Calu3 (cell line): ENCODE measurements at places on chromosomes 16 and 17. TPM values are rescaled to one million over a fixed set of nuclear protein-coding genes. Genes with fewer than 3 reads are reported as not detected.

The HSD3B7 gene
- total RNA-seq: 25.3 and 29.2 TPM in 2 replicates

DNA sequence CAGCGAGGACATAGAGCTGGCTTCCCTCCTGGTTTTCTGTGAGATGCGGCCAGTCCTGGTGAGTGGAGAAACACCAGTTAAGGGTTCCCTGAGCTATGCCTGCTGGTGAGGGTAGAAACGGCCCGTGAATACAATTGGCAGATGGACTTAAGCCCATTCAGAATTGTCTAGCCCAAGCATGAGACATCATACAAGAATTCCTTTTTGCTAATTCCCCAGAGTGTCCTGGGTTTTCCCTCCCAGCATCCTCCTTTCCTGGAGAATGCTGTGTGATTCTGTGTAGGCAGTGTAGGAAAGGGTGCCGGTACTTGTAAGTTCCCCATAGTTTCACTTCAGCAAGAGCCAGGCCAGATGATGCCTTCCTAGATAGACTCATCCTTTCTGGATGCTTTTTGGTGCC is 65.1 kb downstream of the SDR42E1 start:
- no peak overlapping the region for H3K27ac ChIP-seq

GRCh38 chr16:74448990-74449389 is 27.7 kb upstream of the CLEC18B start:
- H3K4me3 ChIP-seq: no peak overlapping the region
- no peaks in the 10 kb centered on the region for H3K27me3 ChIP-seq
- peaks cover 31% of the 10 kb centered on the region for H3K36me3 ChIP-seq
- H3K4me1 ChIP-seq: peaks cover 18% of the 10 kb centered on the region

DNA sequence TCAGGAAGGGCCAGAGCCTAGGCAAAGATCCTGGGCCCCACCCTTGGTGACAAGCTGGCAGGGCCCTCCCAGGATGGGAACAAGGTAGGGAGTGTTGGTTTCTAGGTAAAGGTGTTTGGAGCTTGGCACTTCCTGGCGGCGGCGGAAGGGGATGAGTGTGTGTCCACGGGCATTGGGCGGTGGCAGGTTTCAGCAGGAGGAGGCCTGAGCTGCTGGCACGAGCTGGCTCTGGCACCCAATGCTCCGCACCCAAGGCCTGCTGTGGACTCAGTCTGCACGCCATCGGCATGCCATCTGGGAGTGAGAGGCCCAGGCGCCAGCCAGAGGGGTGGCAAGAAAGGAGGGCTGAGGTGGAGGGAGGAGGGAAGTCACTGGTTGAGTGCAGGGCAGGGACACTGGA is 46.9 kb upstream of the TAC4 start:
- H3K36me3 ChIP-seq: no peaks in the 10 kb centered on the region
- H3K4me3 ChIP-seq: no peak overlapping the region
- no peak overlapping the region for H3K27ac ChIP-seq
- peaks cover 24% of the 10 kb centered on the region for H3K4me1 ChIP-seq
- peak; percentile 49 for DNase-seq

- peaks cover 11% of the 10 kb centered on the region for H3K27me3 ChIP-seq
- no peak for DNase-seq
- H3K36me3 ChIP-seq: no peaks in the 10 kb centered on the region
- no peak overlapping the region for H3K27ac ChIP-seq
These were observed 25.0 kb upstream of the SYT17 start for GRCh38 chr16:19142939-19143598.

GRCh38 chr17:11803231-11803969 is 193.9 kb downstream of the ZNF18 start:
- no peaks in the 10 kb centered on the region for H3K27me3 ChIP-seq
- no peaks in the 10 kb centered on the region for H3K36me3 ChIP-seq
- DNase-seq: no peak
- H3K4me3 ChIP-seq: no peak overlapping the region
- no peaks in the 10 kb centered on the region for H3K4me1 ChIP-seq

- H3K4me1 ChIP-seq: no peaks in the 10 kb centered on the region
- H3K27ac ChIP-seq: no peak overlapping the region
- no peaks in the 10 kb centered on the region for H3K36me3 ChIP-seq
- no peak overlapping the region for H3K4me3 ChIP-seq
- DNase-seq: no peak
These were observed 66.4 kb downstream of the DYNLRB2 start for GRCh38 chr16:80607204-80607603.

- no peaks in the 10 kb centered on the region for H3K4me1 ChIP-seq
- no peak overlapping the region for H3K4me3 ChIP-seq
- no peak overlapping the region for H3K27ac ChIP-seq
- peaks cover 18% of the 10 kb centered on the region for H3K27me3 ChIP-seq
These were observed 157.1 kb upstream of the WSCD1 start for GRCh38 chr17:5913032-5913531.

The CD19 gene
- not detected in 2 replicates for total RNA-seq

DNA sequence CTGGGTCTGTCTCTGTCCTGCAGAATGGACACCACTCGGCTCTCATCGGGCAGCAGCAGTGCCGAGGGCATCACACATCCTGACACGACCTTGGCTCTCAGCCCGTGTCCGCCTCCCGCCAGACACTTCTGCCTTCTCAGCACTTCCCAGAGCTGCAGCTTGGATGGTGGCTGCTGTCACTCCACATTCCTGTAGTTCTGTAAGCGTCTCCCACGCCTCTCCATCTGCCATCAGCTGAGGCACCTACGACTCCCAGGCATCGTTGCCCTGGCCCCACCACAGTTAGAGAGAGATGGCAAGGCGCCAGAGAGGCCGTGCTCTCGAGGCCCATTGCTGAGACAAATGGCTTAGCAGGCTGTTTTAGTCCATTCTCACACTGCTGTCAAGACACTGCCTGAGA is 195.9 kb upstream of the CHMP6 start:
- H3K4me1 ChIP-seq: peaks cover 35% of the 10 kb centered on the region
- peaks cover 11% of the 10 kb centered on the region for H3K36me3 ChIP-seq
- no peak for DNase-seq
- no peak overlapping the region for H3K4me3 ChIP-seq
- no peak overlapping the region for H3K27ac ChIP-seq

GRCh38 chr16:68384288-68385161 is 63.8 kb downstream of the SMPD3 start:
- DNase-seq: no peak
- H3K4me3 ChIP-seq: no peak overlapping the region
- peaks cover 15% of the 10 kb centered on the region for H3K27me3 ChIP-seq
- H3K36me3 ChIP-seq: no peaks in the 10 kb centered on the region
- no peak overlapping the region for H3K27ac ChIP-seq

DNA sequence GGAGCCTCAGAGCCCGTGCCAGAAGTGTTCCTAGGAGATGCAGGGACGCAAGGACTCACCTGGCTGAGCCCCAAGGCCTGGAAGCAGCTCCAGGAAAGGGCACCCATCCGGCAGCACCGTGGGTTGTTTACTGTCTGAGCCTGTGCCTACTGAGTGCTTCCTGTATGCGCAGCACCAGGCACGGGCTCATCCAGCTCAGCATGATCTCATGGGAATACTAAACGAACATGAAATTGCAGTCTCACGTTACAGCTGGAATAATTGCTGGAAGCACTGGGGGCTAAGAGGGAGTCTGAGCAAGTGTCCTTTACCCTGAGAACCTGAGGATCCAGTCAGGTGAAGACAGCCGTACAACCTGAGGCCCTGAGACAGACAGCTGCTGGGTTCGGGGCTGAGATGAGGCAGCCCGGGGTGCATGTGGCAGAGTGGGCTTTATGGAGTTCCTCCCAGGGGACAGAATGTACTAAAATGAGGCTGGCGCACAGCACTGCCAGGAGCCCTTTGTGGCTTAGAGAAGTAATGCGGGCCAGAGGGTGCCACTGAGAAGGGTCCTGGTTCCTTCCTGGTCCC is 5.4 kb downstream of the CTRL start:
- no peak overlapping the region for H3K27ac ChIP-seq
- no peaks in the 10 kb centered on the region for H3K27me3 ChIP-seq
- no peak for DNase-seq

DNA sequence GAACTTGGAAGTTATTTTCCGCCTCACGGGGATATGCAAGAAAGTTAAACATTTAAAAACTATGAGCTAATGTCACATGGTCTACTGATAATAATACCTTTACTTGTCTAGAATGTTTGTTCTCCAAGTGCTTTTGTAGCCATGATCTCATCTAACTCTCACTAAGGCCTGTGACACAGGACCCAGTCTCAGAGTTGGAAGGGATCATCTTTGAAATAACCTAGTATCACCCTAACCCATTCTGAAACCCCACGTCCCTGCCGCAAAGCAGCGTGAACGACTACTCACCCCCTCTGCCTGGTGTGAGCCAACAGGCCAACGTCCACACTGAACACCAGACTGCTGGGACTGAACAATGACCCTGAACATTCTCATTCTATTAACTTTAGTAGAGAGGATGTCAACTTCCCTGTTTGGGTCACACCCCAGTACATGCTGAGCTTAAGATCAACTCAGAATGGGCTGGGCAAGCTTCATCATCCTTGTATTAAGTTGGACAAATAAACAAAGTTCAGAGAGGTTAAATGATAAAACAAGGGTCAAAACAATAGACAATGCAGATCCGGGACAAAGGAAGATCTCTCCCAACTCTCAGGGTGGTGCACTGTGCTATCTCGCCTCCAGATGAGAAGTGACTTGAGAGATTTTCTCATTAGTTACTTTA is 54.8 kb upstream of the BCAR1 start:
- no peaks in the 10 kb centered on the region for H3K27me3 ChIP-seq
- DNase-seq: peak; percentile 50
- H3K4me3 ChIP-seq: peak overlapping the region; percentile 63
- peaks cover 51% of the 10 kb centered on the region for H3K36me3 ChIP-seq

- no peak overlapping the region for H3K27ac ChIP-seq
- H3K27me3 ChIP-seq: peaks cover 18% of the 10 kb centered on the region
- no peaks in the 10 kb centered on the region for H3K36me3 ChIP-seq
- no peak overlapping the region for H3K4me3 ChIP-seq
- DNase-seq: no peak
These were observed 73.9 kb upstream of the DHX40 start for GRCh38 chr17:59491353-59492090.

DNA sequence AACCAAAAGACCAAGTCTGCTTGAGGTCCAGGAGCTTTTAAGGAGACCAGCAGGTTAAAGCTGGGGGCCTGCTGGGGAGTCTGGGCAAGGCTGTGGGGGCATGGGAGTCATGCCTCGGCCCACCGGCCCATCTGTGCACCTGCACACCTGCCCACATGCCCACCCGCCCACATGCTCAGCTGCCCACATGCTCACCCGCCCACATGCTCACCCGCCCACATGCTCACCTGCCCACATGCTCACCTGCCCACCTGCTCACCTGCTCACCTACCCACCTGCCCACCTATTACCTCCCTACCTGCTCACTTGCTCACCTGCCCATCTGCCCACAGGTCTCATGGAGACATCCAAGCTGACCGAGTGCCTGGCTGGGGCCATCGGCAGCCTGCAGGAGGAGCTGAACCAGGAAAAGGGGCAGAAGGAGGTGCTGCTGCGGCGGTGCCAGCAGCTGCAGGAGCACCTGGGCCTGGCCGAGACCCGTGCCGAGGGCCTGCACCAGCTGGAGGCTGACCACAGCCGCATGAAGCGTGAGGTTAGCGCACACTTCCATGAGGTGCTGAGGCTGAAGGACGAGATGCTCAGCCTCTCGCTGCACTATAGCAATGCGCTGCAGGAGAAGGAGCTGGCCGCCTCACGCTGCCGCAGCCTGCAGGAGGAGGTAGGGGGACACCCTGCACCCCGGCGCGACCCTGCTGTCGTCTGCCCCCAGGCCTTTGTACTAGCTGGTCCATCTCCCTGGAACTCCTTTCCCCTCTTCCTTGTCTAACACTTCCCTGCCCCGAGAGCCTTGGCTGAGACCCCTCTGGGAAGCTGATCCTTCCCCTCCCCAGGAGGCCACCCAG is 14.0 kb downstream of the CARD14 start:
- H3K4me3 ChIP-seq: no peak overlapping the region
- DNase-seq: no peak
- no peak overlapping the region for H3K27ac ChIP-seq
- H3K27me3 ChIP-seq: no peaks in the 10 kb centered on the region
- H3K4me1 ChIP-seq: peaks cover 11% of the 10 kb centered on the region
- H3K36me3 ChIP-seq: no peaks in the 10 kb centered on the region

The KCNJ12 gene
- total RNA-seq: not detected in 2 replicates

The CDRT15L2 gene
- not detected in 2 replicates for total RNA-seq

DNA sequence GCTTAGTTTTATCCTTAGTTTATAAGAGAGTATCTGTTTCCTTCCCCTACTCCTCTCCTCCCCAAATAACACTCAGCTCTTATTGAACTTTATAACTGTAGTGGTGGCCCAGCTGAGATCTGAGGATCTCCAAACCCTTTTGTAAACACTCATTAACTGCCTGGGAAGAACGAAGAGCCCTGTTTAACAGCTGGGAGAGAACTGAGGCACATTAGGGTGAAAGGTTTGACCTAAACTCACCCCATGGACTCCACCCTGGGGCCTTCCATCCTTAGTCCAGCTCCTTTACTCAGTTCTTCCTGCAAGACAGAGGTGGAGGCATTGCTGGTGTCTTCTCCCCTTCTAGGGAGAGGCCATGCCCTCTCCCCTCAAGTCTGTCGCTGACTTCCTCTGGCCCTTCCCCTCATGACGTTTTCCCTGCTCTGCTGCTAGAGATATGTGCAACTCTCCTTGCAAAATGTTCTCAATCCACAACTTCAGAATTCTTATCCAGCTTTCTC is 1.2 kb upstream of the RARA start:
- H3K4me1 ChIP-seq: peaks cover 17% of the 10 kb centered on the region
- H3K27ac ChIP-seq: no peak overlapping the region
- no peaks in the 10 kb centered on the region for H3K27me3 ChIP-seq
- peaks cover 45% of the 10 kb centered on the region for H3K36me3 ChIP-seq

The EVI2B gene
- not detected in 2 replicates for total RNA-seq

The GNAO1 gene
- total RNA-seq: 0.17 TPM in 1 of 2 replicates, not detected in the other

- no peak overlapping the region for H3K27ac ChIP-seq
- H3K27me3 ChIP-seq: no peaks in the 10 kb centered on the region
- DNase-seq: no peak
- H3K4me3 ChIP-seq: no peak overlapping the region
- H3K36me3 ChIP-seq: peaks cover 69% of the 10 kb centered on the region
These were observed 3.1 kb upstream of the PSMB10 start for GRCh38 chr16:67939507-67940445.

GRCh38 chr17:5331506-5331905 is 49.4 kb downstream of the RABEP1 start:
- H3K4me1 ChIP-seq: no peaks in the 10 kb centered on the region
- no peak overlapping the region for H3K27ac ChIP-seq
- no peak for DNase-seq
- H3K27me3 ChIP-seq: no peaks in the 10 kb centered on the region
- H3K4me3 ChIP-seq: no peak overlapping the region

DNA sequence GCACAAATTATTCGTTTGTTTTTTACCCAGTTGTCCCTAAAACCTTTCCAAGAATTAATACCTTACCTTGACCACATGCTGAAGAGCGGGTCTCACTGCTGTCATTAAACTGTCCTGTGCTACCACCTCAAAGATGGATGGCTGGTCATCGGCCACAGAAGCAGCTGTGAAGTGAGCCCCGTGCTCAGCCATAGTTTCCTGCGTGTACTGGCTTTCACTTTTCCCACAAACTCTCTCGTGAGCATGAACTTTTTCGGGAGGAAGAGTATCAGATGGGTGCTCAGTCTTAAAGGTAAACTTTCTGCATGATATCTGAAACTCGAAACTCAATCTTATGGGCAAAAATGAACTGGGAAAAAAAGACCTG is 558 bp downstream of the PEX12 start:
- no peaks in the 10 kb centered on the region for H3K4me1 ChIP-seq
- H3K36me3 ChIP-seq: peaks cover 22% of the 10 kb centered on the region
- peak overlapping the region; percentile 63 for H3K27ac ChIP-seq
- peak overlapping the region; percentile 94 for H3K4me3 ChIP-seq

The HS3ST3A1 gene
- 0.61 TPM in 1 of 2 replicates, not detected in the other for total RNA-seq

The SLC13A2 gene
- total RNA-seq: not detected in 2 replicates

- DNase-seq: no peak
- H3K27me3 ChIP-seq: no peaks in the 10 kb centered on the region
- no peak overlapping the region for H3K4me3 ChIP-seq
- peaks cover 22% of the 10 kb centered on the region for H3K4me1 ChIP-seq
- no peak overlapping the region for H3K27ac ChIP-seq
These were observed 23.6 kb upstream of the ZNF750 start for GRCh38 chr17:82863383-82863940.
